ENCODE measurements at places on chromosomes 7 and 10.

- no peak for DNase-seq
Measured at GRCh38 chr7:129385116-129385515, 49.1 kb upstream of the STRIP2 start.

GRCh38 chr7:2932402-2933251 is 88.5 kb upstream of the GNA12 start:
- no peak for DNase-seq

DNA sequence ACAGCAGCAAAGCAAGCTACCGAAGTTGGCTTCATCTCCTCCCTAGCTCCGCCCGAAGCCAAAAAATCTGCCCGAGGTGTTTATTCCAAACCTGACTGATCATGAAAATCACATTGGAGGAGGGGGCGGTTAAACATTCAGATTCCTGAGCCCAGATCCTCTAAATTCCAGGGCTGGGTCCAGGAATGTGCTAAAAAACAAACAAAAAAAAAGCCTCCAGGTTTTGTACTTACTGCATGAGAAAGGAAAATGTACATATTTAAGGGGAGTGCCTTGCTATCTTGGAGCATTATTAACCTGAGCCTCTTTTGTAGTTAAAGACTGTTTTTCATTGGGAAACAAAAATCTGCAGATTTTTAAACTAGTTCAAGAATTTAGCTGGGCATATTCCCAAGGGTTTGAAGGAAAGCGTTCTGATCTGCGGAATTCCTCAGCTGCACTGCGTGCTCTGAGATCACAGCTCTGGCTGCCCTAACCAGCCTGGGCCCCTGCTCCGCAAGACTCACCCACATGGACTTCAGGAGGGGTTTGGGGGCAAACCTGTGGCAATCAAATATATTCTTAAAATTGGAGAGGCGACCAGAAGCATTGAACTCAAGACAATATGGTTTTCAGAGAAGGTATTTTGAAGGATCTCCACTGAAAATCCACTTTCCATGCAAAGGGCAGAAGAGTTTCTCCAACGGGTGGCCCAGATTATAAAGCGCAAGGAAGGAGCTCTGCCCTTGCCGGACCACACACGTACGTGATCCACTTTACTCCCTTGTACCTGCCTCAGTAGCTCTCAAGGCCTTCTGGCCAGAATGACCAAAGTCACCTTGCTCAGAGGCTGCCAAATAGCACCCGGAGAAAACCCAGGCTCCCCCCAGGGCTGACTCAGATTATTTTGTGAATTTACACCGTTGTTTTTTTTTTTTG is 10.0 kb upstream of the TNS3 start:
- no peak for DNase-seq

DNA sequence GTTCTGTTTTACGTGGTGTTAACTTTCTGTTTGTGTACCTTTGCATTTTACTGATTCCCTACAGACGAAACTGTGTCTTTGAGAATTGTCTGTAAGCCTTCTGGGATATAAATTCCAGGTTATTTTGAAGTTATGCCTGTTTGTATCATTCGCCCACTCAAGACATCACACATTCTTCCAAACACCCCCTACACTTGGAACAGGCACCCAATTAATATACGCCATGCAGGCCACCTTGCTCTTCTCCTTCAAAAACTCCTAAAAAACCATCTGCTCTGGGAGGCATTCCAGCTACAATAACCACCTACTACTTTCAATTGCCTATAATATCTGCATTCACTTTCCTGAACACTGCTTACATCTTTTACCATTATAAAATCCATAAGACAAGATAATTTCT is 453.3 kb downstream of the DGKB start:
- DNase-seq = no peak

DNA sequence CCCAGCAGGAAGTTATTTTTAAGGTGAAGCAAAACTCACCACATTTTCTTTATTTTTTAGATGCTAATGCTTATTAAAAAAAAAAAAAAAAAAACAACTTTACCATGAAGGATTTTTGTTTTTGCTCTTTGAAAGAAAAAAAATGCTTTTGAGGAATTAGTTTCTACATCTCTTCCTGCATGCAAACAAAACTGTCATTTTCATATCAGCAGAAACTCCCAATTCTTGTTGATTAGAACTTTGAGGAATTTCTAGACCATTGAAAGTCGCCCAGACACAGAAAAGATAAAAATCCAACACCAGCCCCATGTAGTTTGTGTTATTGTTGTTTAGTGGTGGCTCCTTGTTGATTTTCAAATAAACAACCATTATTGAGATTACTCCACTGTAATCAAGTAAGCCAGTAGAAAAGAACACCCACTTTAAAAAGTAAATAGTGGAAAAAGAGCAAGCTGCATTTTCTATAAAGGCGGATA is 14.3 kb downstream of the SKIDA1 start:
- DNase-seq = no peak

DNA sequence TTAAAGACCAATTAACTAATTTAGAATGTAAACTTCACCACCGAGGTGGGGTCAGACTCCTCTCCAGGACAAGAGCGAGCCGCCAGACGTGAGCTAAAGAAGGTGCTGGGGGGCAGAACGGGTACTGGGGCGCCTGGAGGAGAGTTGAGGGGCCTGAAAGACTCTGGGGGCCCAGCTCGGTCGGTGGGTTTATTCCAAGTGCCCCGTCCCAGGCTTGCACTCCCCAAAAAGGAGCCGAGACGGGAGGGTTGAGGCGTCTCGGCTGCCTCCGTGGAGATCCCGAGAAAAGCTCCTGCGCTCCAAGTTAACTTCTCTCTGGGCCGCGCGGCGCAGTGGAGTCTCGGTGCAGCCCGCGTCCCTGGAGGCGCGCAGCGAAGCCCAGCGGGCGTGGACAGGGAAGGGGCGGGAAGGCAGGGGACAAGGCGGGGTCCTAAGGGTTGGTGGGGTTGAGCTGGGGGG is 553.3 kb downstream of the TFEC start:
- DNase-seq = no peak

- peak; percentile 99 for DNase-seq
Measured at GRCh38 chr7:158829342-158830210, at the start of gene ESYT2. ESYT2 (minus strand) TSS chr7:158829509; CDS start chr7:158829418, 91 bp downstream.

GRCh38 chr7:113087071-113087998 is 708 bp upstream of the GPR85 start:
- no peak for DNase-seq

GRCh38 chr7:18352339-18353255 is 143.0 kb upstream of the HDAC9 start:
- DNase-seq = no peak

GRCh38 chr10:27457261-27457945 is 46.7 kb upstream of the RAB18 start:
- DNase-seq = no peak

GRCh38 chr10:12350167-12350872 is 973 bp downstream of the CAMK1D start:
- DNase-seq = no peak

DNA sequence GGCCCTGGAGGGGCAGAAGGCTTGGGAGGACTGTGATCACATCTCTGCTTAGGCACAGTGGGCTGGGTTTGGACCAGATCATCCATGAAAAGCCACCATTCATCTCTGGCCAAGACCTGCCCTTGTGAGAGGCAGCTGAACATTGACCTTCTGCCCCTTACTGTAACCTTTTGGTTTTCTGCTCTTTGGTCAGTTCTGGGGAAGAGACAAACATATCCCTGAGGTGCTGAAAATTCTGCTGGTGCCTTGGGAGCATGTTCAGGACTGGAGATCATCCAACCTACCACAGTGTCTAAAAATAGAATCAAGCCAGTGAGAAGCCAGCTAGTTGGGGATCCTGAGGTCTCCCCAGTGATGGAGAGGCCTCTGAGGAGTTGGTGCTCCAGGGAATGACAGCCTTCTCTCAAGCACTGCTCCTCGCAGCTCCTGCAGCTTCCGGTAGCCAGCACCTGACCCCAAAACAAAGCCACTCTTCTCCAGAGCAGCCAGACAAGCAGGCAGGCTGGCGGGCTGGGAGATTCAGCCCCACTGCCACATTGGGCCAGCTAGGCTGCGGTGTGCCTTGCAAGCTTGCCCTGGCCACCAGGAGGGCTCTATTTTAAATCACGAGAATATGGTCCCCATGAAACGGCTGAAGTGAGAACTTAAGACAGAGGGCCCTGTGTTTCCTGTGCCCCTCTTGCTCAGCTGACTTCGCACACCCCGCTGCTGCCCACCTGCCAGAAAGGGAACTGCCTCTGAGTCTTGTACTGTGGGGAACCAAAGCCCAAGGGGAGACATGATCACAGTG is 37.8 kb upstream of the UBE2H start:
- DNase-seq = no peak

DNA sequence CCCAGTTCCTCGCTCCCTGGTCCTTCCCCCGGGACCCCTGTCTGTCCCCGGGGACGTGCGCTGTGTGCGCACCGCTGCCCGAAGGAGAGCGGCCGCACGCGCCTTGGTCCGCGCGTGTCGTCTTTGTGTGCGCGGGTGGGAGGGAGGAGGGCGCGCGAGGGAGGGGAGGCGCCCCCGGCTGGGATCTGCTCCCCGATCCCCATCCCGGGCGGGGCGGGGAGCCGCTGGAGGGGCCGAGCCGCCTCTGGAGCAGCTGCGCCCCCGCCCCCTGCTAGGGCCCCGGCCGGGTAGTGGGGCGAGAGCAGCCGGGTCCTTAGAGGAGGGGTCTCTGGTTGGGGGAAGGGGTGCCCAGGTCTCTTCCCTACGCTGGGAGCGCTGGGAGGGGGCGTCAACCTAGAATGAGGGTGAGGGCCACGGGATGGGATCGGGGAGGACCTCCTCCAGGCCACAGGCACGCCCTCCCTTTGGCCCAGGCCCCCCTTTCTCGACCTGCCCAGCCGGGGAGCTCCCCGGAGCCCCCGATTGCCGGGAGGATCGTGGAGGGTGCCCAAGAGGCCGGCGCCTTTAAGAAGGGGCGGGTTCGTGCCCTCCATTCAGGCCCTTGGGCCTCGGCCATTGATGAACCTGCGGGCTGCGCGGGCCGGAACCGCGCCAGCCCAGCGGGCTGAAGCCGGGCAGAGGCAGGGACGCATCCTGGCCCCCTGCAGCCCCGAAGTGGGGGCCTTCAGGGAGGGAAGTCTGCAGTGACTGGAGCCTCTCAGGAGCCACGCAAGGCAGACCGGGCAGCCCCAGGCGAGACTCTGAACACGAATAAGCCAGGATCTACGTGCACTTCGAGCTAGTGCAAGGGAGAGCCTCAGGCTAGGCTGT is 678 bp downstream of the SH2B2 start:
- DNase-seq = no peak

GRCh38 chr10:100869399-100869798 is 43.4 kb upstream of the SLF2 start:
- no peak for DNase-seq

DNA sequence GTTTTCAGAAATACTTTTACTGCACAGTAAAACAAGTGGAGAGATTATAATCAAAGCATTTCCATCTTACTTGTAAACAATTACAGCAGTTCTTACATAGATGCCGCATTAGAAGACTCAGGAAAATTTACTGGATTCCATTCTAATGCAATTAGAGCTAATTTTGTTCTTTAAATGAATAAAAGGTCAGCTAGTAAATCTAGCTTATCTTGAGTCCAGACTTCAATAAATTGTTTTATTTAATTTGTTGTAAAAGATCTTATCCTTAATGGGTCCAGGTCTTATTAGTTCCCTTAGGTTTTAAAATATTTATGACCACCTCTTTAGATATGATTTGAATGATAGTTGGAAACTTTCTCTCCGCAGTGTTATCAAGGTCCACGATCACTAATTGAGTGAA is 70.2 kb upstream of the GATA3 start:
- no peak for DNase-seq

GRCh38 chr10:67670401-67670800 is 25.6 kb downstream of the CTNNA3 start:
- no peak for DNase-seq

DNA sequence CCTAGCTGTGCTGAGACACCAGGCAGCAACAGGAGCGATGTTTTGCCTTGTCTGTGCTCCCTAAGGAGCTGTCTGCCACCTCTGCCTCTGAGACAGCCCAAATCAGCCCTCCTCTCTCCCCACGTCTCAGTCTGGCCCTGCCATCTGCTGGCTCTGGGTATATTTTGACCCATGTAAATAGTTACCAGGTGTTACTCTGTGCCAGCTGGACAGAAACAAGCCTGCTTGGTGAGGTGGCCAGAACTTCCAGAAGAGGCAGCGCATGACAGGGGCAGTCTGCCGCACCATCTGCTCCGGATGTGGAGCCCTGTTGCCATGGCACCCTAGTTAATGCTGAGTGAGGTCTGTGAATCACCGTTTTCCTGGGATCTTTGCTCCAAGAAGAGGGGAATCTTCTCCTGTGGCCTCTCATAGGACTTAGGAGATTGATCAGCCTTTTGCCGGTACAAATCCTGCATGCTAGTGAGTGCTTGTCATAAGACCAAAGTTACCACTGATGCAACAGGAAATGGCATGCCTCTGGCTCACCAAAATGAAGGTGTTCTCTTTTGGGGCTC is 31.8 kb downstream of the GSTO2 start:
- no peak for DNase-seq

- no peak for DNase-seq
Measured at GRCh38 chr7:127534636-127535035, 50.8 kb downstream of the GCC1 start.

Data from NK-92 treated with Interleukin-12 subunit alpha and Interleukin-12 subunit beta, amount 100 ng/mL, for 24 hours (cell line).